ENCODE measurements at places on chromosomes 11 and 22.

DNA sequence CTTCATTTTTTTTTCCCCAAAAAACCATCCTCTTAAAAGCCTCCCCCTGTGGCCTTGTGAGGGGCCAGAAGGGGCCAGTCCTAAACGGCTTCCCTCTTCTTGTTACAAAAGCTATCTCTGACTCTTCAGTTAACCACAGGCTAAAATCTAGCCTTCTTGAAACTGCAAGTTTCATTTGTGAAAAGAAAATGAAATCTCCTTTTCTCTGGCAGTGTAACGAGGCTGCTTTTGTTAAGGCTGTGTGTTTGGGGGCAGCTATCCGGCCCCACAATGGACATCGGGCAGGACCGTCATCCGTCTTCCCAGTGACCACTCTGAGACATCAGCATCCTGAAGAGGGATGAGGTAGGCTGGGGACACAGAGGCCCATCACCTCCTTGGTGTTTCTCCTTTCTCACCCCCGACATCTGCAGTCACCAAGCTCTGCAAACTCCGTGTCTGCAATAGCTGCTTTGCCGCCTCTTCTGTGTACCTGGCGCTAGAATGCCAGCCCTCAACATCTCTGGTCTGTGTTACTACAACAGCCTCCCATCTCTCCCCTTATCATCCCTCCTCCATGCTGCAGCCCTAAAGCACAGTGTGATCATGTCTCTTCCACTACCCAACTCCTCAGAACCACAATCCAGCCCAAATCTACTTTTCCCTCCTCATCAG lies 94.0 kb downstream of the RCN1 start:
- H3K4me1 ChIP-seq: no peaks in the 10 kb centered on the region
- ATAC-seq: no peak
- H3K4me3 ChIP-seq: no peak overlapping the region
- H3K36me3 ChIP-seq: no peaks in the 10 kb centered on the region
- H3K27ac ChIP-seq: no peak overlapping the region
- no peaks in the 10 kb centered on the region for H3K27me3 ChIP-seq

GRCh38 chr11:48095779-48096470 lies 115.6 kb downstream of the PTPRJ start:
- H3K4me1 ChIP-seq: peaks cover 62% of the 10 kb centered on the region
- ATAC-seq: no peak
- no peaks in the 10 kb centered on the region for H3K27me3 ChIP-seq
- peaks cover 5% of the 10 kb centered on the region for H3K36me3 ChIP-seq
- no peak overlapping the region for H3K4me3 ChIP-seq
- H3K27ac ChIP-seq: peak overlapping the region; percentile 50

DNA sequence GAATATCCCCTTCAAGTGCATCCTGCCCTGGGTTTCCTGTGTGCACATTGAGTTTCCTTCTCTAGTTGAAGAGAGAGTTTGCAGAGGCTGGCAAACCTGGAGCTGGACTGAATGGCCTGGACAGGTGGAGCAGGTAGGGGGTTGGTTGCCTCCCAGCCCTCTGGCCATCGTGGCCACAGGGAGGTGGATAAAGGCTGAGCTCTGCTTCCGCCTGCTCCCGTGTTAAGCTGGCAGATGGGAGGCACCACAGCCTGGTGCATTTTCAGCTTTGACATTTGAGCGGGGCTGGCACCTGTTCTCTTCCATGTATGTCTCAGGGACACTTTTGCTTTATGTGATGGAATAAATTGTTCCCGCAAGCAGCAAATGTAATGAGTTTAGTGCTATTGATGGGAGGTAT lies 11.1 kb downstream of the MICAL2 start:
- H3K36me3 ChIP-seq: no peaks in the 10 kb centered on the region
- H3K4me3 ChIP-seq: no peak overlapping the region
- ATAC-seq: no peak
- H3K27me3 ChIP-seq: peaks cover 43% of the 10 kb centered on the region
- H3K27ac ChIP-seq: no peak overlapping the region

DNA sequence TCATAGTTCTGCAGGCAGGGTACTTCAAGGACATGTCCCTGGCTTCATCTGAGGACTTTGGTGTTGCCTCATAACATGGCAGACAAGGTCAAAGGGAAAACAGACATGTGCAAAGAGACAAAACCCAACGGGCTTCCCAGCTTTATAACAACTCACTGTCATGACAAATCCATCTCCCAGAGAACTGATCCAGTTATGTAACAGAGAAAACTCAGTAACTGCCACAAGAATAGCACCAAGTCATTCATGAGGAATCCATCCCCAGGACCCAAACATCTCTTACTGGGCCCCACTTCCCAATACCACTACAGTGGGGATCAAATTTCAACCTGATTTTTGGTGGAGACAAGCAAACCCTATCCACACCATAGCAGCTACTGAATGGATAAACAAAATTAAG lies 13.0 kb downstream of the OR52N4 start:
- no peaks in the 10 kb centered on the region for H3K27me3 ChIP-seq
- no peaks in the 10 kb centered on the region for H3K36me3 ChIP-seq
- no peak for ATAC-seq
- H3K27ac ChIP-seq: no peak overlapping the region
- H3K4me3 ChIP-seq: no peak overlapping the region
- no peaks in the 10 kb centered on the region for H3K4me1 ChIP-seq

DNA sequence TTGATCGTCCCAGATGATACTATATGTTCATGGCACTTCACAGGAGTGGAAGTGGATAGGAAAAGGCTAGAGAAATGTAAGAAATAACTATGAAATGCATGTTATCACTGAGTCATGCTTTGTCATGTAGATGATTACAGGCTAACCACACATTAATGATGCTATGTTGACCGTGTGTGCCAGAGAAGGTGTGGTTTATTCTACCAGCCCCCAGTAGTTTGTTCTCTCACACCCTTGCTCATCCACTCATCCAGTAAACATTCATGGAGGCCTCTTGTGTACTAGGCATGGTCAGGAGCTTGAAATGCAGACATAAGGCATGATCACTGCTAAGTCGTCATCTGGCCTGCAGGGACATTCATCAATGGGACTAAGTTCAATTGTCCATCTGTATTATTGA lies 153.0 kb upstream of the PITPNB start:
- H3K4me3 ChIP-seq: no peak overlapping the region
- H3K36me3 ChIP-seq: no peaks in the 10 kb centered on the region
- peaks cover 1% of the 10 kb centered on the region for H3K27me3 ChIP-seq
- ATAC-seq: no peak
- H3K27ac ChIP-seq: no peak overlapping the region

DNA sequence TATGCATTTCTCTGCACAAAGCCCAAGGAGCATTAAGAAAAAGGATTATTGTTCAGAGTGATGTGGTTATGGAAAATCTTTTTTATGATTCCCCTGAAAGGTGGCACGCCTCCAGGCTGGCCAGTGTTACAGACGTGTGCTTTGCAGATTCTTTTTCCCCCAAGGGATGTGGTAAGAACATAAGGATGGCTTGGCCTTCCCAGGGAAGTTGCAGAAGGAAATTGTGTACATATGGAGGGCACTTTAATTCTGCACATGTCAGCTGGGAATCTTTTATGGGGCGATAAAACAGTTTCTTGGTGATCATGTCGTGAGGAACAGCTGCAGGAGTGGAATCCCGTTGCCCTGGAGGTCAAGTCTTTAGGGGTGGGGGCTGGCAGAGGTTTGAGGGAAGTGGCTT lies 9.7 kb downstream of the SMARCB1 start:
- peaks cover 55% of the 10 kb centered on the region for H3K36me3 ChIP-seq
- no peaks in the 10 kb centered on the region for H3K27me3 ChIP-seq
- H3K4me3 ChIP-seq: no peak overlapping the region

DNA sequence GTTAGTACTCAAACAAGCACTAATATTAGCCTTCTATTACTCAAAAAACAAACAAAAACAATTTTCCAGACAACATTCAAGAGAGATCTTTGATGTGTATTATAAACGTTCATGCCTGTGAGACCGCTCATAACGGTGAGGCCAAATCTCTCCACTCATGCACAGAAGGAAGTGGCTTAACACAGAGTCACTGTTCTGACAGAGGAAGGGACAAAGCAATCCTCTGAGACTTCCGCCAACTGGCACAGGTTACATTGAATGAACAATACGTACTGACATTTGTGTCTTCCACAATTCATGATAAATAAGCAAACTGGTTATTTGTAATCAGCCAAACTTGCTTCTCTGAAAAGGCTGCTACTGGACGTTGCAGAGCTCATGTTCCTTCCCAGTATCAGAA lies 30.5 kb downstream of the CHKA start:
- peak; percentile 54 for ATAC-seq
- H3K4me1 ChIP-seq: peaks cover 12% of the 10 kb centered on the region
- no peak overlapping the region for H3K4me3 ChIP-seq
- H3K36me3 ChIP-seq: no peaks in the 10 kb centered on the region
- no peak overlapping the region for H3K27ac ChIP-seq
- no peaks in the 10 kb centered on the region for H3K27me3 ChIP-seq

DNA sequence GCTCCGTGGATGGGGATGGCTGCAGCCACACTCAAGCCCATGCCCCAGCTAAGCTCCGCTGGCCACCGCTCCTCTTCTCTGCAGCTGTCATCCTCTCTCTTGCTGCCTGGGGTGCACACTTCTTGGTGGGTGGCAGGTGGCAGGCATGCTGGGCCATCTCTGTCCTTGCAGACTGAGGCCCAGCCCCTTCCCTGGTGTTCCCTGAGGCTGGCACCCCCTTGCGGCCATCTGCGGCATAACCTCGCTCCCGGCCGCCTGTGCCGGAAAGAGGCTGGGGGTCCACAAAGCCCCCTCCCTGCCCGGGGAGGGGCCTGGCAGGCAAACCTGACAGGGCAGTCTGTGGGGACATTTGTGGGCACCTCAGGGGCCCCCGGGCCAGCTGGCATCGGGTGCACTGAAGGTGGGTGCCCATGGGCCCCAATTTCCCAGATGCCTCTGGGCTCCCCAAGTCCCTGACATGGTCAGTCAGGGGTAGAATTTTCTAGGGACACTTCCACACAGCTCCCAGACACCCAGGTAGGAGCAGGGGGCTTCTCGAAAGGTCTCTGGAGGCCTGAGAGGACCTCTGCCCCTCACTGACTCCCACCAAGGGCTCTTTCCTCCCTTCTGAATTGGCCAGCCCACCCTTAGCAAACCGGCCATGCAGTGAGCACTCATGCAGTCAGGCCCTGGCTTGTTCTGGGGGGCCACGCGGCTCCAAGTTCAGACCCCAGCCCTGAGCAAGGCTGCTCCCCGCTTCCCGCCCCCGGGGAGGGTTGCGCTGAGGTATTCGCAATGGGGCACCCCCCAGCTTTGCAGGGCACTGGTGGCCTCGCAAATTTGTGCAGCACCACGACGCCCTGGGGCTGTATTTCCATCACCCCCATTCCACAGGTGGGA lies 23.5 kb upstream of the TH start:
- H3K4me1 ChIP-seq: peaks cover 18% of the 10 kb centered on the region
- no peak overlapping the region for H3K4me3 ChIP-seq
- no peak for ATAC-seq
- H3K27me3 ChIP-seq: peaks cover 49% of the 10 kb centered on the region
- no peaks in the 10 kb centered on the region for H3K36me3 ChIP-seq
- H3K27ac ChIP-seq: no peak overlapping the region

DNA sequence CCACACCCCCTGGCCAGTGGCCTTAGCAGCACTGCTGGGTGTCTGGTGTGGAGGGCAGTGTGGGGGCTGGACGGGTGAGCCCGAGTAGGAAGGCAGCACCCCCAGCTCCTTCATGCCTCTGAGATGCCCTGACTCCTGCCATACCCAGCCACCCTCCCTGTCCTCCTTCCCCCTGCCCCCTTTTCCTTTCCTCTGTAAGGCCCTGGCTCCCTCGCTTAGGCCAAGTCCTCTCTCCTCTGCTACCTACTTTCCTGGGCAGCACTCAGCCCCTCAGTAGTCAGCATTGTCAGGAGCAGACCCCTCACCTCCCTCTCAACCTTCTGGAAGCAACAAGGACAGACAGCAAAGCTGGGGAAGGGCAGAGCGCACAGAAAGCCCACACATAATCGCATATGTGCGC lies 48.0 kb downstream of the BUD13 start:
- no peak overlapping the region for H3K4me3 ChIP-seq
- no peaks in the 10 kb centered on the region for H3K36me3 ChIP-seq
- peak; percentile 6 for ATAC-seq
- H3K27ac ChIP-seq: no peak overlapping the region
- H3K4me1 ChIP-seq: no peaks in the 10 kb centered on the region

- no peaks in the 10 kb centered on the region for H3K36me3 ChIP-seq
- ATAC-seq: no peak
- H3K27me3 ChIP-seq: peaks cover 9% of the 10 kb centered on the region
Observed at GRCh38 chr11:70887542-70887827, 364.9 kb downstream of the SHANK2 start.

GRCh38 chr11:45704635-45705034 lies 39.2 kb upstream of the CHST1 start:
- ATAC-seq: no peak
- no peak overlapping the region for H3K27ac ChIP-seq
- H3K4me3 ChIP-seq: no peak overlapping the region
- no peaks in the 10 kb centered on the region for H3K36me3 ChIP-seq

GRCh38 chr11:126336671-126337101 lies 18.8 kb upstream of the ST3GAL4 start:
- H3K27ac ChIP-seq: peak overlapping the region; percentile 22
- peaks cover 9% of the 10 kb centered on the region for H3K4me1 ChIP-seq
- H3K4me3 ChIP-seq: no peak overlapping the region
- no peak for ATAC-seq
- H3K27me3 ChIP-seq: no peaks in the 10 kb centered on the region

GRCh38 chr11:110812086-110812733 lies 100.0 kb upstream of the ARHGAP20 start:
- no peaks in the 10 kb centered on the region for H3K27me3 ChIP-seq
- no peak overlapping the region for H3K27ac ChIP-seq
- no peaks in the 10 kb centered on the region for H3K36me3 ChIP-seq
- no peak overlapping the region for H3K4me3 ChIP-seq

DNA sequence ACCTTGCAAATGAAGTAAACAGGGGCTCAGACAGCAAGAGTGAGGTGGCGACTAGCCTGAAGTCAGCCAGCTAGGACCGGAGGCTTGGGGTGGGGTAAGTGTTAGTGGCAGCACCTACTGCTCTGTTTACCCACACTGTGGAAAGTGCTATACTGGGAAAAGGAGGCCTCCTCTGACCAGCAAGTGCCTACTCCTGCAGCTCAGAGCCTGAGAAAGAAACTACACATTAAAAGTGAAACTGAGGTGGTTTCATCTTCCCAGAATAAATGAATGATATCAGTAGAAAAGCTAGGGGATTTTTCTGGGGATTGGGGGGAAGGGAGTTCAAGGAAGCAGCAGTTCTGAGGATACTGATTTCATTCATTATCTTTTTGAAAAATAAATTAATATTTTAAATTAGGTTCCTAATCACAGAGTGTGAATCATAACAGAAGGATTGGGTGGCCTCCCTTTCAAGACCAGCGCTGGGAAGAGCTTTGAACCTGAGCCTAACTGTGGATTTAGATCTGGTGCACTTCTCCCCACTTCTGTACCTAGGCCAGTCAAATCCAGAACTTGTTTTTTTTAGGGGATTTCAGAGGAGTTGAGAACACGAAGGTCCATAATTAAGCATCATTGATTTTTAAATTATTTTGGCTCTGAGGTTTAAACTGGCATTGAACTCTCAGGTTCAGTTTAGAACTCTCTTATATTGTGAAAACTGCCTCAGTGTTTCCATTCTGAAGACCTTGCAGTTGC lies 48.1 kb upstream of the GRAMD1B start:
- H3K36me3 ChIP-seq: no peaks in the 10 kb centered on the region
- H3K4me3 ChIP-seq: no peak overlapping the region
- H3K27ac ChIP-seq: no peak overlapping the region
- H3K27me3 ChIP-seq: no peaks in the 10 kb centered on the region

GRCh38 chr11:65254724-65255123 lies 7.0 kb upstream of the POLA2 start:
- H3K27me3 ChIP-seq: no peaks in the 10 kb centered on the region
- H3K4me3 ChIP-seq: no peak overlapping the region
- no peaks in the 10 kb centered on the region for H3K36me3 ChIP-seq
- H3K27ac ChIP-seq: no peak overlapping the region

Measured in stimulated activated memory B cell treated with anti-CD40 and anti-IgM and Interleukin-4, amounts not matched to agents 10 μg/mL and 1 μg/mL and 100 μg/mL, for 72 hours (primary cell).